Ascending aorta (tissue), 2 donors: ENCODE measurements at places on chromosomes 12 and 14. TPM values are rescaled to one million over a fixed set of nuclear protein-coding genes. Genes with fewer than 3 reads are reported as not detected.

TPH2 gene
- total RNA-seq: not detected

KRT71 gene
- not detected for total RNA-seq

ADCY4 gene
- total RNA-seq: 143 TPM

- no peak for DNase-seq
Observed at GRCh38 chr12:88413646-88414045, 166.6 kb downstream of the KITLG start.

DNA sequence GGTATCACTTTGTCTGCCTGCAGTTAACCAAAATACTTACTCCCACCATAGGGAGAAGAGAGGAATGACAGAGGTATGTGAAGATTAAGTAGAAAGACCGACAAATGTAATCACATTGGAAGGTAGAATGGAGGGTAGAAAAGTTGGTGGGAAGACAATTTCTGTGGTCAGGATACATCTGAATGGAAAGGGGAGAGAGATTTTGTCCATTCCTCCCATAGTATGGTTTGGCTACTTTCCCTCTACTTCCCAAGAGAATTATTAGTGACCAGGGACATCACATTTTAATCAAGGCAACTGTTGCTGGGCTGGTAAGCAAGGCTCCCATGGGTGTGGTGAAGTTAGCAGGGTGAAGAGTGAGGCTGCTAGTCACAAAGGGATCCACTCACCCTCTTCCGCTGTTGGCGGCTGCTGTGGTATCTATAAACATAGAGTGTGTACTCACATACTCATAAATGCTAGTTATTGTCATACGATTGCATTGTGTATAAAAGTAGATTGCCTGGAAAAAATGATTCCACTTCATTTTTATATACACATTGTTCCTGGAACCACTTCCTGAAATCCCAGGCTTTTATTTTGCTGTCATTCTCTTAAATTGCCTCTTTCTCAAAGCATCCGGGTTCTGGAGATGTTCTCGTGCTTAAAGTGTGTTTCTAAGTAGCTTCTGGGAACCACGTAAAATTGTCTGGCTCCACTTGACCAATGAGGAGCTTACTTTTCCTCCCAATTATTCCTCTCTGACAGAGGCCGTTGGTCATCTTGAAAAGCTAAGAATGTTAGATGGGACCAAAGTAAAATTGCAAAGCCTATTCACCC, 413.1 kb downstream of the ZFP36L1 start:
- DNase-seq: no peak

GRCh38 chr14:64614805-64615391, 65.1 kb downstream of the PPP1R36 start:
- no peak for DNase-seq

DNA sequence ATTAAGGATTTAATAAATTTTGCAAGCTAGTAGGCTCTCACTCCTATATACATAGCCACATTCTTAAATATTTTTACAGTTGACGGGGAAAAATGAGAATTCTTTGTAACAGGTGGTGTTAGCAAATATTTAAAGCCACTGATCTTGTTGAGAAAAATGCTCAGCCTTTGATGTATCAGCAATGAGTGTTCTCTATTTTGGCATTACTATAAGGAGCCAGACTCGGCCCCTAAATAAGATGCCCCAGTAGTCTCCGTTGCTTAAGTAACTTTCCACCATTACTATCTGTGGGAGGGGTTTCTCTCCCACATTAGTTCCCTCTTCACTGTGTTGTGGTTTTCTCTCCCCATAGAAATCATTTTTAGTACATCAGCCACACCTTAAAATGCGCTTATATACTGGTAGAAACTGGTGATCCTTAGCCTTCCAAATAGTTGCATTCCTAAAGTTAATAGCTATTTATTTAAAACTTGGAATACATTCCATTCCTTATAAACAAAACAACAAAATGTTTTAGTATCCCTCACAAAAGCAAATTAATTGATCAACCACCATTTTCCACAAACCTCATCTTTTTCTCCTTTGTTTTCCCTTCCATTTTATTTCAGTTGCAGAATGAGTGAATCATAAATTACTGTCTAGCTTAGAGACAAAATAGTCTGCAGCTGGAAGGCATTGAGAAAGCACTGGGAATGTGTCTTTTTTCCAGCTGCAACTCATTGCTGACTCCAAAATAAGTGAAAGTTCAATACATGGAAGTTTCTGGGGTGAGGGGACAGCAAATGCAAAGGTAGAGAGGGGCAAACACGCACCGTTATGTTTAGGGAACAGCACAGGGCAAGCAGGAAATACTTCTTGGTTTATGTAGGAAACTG, 84.7 kb upstream of the FERMT2 start:
- no peak for DNase-seq

DNA sequence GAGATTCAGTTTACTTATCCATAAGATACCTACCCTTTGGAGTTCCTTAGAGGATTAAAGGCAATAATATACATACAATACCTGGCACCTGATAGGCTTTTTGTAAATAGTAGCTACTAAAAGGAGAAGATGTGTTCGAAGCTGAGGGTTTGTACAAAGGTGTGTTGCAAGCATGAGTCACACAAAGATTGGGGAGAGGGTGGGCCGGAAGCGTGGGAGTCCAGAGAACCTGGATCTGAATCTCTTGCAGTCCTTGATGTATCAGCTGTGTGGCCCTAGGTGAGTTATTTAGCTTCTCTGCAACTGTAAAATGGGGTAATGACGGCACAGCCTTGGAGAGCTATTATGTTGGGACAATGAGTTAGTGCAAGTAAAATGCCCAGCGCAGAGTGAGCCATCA, 61.6 kb upstream of the PSMC1 start:
- no peak for DNase-seq

GRCh38 chr14:76203086-76204001, 51.6 kb downstream of the GPATCH2L start:
- no peak for DNase-seq

DNA sequence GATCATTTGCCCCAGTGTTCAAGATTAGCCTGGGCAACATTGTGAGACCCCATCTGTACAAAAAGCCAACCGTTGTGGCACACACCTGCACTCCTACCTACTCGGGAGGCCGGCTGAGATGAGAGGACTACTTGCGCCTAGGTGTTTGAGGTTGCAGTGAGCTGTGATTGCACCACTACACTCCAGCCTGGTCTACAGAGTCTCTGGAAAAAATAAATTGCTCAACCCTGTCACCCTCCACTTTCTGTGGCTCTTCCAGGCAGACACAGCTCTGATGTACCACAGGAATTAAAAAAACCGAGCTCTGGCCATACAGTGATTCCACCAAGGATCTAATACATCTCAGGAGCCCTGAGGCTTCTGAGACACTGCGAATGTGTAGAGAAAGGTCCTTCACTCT, 14.4 kb downstream of the TIMELESS start:
- DNase-seq: no peak

- DNase-seq: no peak
Observed at GRCh38 chr12:25932971-25933370, 25.5 kb upstream of the RASSF8 start.
